ENCODE measurements at places on chromosomes 1 and 21.

DNA sequence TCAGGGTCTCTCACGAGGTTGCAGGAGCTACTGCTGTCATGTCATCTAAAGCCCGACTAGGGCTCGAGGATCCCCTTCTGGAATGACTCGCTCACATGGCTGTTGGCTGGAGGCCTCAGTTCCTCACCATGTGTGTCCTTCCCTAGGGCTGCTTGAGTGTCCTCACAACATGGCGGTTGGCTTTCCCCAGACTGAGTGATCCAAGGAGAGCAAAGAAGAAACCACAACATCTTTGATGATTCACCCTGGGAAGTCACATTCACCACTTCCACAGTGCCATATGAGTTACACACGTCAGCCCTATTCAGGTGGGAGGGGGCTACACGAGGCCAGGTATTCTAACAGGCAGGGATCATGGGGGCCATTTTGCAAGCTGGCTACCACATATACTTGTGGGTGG, 64.9 kb downstream of the FHAD1 start:
- DNase-seq: no peak

GRCh38 chr1:172154551-172154950, 265.9 kb upstream of the C1orf105 start:
- DNase-seq: no peak

- no peak for DNase-seq
These were observed 63.1 kb downstream of the ZNF281 start for GRCh38 chr1:200346700-200347099.

GRCh38 chr1:111706921-111707320, 32.3 kb downstream of the INKA2 start:
- no peak for DNase-seq

DNA sequence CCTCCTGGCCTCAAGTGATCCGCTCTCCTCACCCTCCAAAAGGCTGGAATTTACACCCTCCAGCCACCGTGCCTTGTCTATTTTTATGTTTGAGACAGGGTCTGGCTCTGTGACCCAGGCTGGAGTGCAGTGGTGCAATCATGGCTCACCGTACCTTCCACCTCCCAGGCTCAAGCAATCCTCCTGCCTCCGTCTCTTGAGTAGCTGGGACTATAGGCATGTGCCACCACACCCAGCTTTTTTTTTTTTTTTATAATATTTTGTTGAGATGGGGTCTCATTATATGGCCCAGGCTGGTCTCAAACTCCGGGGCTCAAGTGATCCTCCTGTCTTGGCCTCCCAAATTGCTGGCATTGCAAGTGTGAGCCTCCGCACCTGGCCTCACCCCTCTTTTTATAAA, 38.8 kb downstream of the TRPM2 start:
- DNase-seq: no peak

DNA sequence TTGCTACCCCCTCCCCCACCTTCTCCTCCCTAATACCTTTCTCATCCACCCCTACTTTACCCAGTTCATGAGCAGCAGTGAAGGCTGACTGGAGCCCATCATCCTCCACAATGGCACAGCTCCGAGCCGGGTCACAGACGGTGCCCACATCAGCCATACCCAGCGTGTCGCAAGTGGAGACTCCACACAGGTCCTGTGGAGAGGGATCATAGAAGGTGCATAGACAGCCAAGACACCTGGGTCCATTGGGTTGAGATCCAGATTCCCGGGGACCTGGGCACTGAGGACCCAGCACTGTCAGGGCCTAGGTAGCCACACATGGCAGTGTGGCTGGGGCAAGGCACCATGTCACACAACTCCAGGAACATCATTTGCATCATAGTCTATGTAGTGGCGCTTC, 2.7 kb downstream of the ADAMTS4 start:
- DNase-seq: no peak

DNA sequence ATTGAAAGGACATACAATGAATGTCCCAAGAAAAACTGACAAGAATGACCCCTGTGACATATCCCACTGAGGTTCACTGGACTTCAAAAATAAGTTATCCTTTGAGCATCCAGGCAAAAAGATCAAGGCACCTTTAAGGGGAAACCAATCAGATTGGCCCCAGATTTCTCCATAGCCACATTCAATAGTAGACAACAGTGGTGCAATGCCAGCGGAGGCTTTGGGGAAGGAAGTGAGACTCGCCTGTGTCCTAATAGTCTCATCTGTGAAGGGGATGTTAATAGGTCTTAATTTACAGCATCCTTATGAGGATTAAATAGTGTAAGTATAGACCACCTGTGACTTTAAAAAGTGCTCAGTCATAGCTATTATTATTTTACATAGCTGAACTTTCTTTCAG, 21.5 kb downstream of the RPL5 start:
- DNase-seq: no peak

GRCh38 chr1:208134491-208134890, 109.7 kb downstream of the PLXNA2 start:
- no peak for DNase-seq

- DNase-seq: peak; percentile 10
These were observed 791 bp upstream of the PIK3R3 start for GRCh38 chr1:46133181-46133658.

DNA sequence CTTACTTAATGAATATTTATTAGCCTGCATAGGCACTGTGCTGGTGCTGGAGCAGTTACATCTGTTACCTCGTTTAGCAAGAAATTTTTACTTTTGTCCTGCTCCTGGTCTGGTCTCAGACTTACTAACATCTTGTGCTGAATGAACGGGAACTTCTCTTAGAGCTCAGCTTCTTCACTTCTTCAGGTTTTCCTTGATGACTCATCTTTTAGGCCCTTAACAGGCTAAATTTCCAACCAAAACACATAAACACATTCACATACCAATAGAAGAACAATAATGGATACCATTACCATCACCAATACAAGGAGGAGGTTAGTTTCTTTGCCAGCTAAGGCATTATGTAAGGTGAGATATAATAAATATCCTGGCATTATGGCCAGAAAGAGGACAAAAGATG, 68.9 kb downstream of the IFI44 start:
- no peak for DNase-seq

GRCh38 chr1:240666568-240667198, 54.7 kb upstream of the GREM2 start:
- no peak for DNase-seq

DNA sequence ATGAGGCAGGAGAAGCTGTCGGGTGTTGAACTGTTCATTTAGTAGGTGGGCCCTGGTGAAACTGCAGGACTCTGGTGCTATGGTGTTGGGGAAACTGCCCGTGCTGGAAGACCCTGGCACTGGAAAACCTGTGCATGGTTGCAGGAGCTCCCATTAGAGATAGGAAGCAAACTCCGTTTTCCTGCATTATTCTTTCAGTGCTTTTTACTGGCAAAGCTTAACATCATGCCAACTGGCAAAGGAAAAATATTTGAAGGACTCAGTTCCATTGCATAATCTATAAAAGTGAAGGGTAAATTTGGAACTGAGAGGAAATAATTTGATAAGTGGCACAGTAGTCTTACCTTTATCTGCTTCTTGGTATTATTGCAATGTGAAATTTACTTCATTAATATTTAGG, 31.7 kb upstream of the MPC2 start:
- no peak for DNase-seq

GRCh38 chr1:109225711-109226445, 12.2 kb downstream of the SARS1 start:
- DNase-seq: no peak

GRCh38 chr1:181714428-181714827, 231.1 kb downstream of the CACNA1E start:
- no peak for DNase-seq

GRCh38 chr1:207805841-207806421, 54.1 kb downstream of the CD46 start:
- DNase-seq: no peak

DNA sequence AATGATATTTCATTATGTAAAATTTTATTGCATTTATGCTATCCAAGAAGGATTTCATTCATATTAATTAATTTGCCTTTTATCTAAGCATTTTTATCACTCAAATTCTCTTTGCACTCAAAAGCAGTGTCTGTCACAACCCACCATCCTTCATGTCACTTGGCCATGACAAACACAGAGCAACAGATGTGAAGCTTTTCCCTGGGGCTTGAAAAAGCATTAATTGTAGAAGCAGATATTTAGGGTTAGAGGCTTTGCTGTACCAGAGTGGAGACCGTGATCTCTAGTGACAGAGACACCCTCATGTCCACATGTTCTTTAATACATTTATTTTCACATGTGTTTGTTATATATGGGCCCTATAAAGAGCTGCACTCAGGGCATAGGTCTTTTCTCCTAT, 230.5 kb downstream of the SPATA17 start:
- no peak for DNase-seq

DNA sequence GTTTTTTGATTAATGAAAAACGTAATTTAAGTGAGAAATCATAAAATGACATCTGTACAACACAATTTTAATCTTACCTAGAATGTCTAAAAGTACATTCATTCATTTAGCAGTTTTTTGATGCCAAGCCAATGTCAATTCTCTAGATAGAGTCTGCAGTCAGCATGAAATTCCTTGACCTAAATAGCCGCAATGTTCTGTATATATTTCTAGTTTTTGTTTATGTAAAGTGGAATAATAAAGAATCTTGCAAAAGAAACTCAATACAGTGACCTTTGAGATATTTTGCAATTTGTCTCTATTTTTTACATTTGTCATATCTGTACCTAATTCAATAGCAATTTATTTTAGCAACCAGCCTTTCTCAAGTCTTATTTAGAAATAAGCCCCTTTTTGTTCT, 176.0 kb downstream of the ATP6V1G3 start:
- DNase-seq: no peak

DNA sequence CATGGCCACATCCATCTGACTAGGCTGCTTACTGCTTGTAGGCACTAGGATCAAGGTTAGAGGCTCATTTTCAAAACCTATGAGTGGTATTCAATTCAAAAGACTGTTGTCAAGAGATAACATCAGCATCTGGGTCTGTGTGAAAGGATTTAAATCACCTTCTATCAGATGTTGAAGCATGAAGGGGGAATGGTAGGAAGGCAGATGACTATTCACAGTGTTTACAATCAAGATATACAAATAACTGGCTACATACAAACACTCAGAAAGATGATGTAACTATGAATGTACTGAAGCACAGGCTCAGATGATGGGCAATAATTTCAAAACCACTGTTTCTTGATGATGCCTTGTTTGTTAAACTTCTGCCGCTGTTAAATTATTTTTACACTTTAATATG, 249.2 kb downstream of the SLC45A1 start:
- DNase-seq: no peak

DNA sequence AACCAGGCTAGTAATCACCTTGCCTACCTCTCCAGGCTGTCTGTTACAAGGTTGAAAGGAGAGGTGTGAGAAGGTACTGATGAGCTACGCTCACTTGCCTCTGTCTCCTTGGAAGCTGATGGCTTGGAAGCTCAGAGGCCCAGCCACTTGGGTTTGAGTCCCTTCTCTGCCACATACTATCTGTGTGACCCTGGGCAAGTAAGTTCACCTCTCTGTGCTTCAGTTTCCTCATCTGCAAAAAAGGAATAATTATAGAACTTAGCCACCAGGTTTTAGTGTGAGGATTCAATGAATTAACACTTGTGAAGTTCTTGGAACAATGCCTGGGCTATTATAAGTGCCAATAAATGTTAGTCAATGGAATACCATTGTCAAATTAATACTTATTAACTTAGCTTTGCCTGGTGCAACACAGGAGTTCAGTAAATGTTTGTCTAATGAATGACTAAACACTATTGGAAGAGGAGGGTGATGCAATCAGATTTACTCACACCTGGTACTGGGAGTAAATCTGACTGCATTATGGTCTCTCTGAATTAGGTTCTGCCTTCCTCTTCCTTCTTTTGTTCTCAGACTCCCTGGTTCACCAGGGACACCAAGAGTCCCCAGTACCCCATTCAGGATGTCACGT, 55.5 kb downstream of the TRABD2B start:
- DNase-seq: no peak

DNA sequence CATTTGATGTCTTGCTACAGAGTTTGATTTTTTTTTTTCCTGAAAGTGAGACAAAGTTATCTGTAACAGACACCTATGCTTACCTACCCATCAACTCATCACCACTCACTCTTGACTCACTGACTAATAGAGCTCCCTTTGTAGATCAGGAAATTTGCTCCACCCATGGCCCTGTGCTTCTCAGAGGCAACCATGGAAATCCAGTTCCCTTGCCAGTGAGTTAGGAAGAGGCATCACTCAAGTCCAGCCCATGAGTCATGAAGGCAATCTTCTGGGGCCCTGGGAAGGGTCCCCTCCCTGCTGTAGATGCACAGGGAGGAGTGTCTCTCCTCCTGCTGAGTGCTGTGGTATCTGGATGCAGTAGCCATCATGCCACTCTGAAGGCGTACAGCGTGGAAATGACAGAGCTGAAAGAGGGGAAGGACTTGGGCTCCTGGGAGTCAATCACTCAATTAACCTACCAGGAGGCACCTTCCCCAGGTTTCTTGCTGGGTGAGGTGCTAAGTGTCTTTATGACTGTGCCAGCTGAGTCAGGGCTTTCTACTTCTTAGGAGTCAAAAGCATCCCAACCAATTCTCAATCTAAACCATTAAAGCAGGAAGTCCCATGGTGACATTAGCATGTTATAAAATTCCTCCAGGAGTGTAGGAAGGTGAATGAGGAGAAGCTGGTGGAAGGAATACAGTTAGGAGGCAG, 56.1 kb downstream of the DNTTIP2 start:
- DNase-seq: no peak

- no peak for DNase-seq
These were observed 2.9 kb upstream of the INAVA start for GRCh38 chr1:200891774-200892157.

- DNase-seq: no peak
These were observed 7.3 kb upstream of the TMEM52 start for GRCh38 chr1:1926346-1926811.

DNA sequence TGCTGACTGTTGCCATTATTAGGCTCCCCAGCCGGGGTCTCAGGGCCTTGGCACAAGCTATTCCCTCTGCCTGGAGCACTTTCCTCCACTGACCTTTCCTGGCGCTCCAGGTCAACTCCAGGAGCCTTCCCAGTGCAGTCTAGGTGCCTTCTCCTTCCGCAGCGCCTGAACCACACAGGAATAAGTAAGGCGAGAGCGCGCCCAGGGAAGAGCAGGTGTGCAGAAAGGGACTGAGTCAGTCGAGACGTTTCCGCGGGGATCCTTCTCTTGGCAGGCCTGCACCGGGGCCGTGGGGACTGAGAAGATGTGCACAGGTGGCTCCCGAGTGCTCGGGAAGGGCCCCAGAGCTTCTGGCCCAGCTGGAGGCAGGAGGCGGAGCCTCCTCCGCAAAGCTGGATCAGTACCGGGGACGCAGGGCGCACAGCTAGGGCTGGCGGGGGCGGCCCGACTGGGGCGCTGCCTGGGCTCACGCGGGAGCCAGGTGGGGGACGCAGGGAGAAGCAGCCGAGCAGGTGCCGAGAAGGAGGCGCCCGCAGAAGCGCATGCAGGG, 765 bp upstream of the BMP8A start:
- no peak for DNase-seq

- DNase-seq: no peak
These were observed 124.0 kb upstream of the CSF3R start for GRCh38 chr1:36606641-36607262.

- DNase-seq: no peak
These were observed 5.3 kb upstream of the DDX59 start for GRCh38 chr1:200674838-200675587.

DNA sequence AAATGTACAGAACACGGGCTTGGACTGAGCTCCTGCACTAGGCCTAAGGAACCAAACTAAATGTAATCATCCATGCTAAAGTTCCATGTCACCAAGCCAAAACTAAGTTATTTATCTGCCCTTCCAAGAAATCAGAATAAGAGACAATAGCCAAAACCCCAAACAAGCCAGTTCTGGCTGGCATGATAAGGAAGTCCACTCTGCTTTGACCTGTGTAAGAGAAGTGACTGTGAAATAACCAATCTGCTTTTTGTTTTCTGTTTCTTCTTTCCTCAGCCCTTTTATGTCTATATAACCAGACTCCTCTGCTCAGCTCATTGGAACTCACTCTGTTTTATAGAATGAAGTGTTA, 15.1 kb downstream of the PLPPR5 start:
- DNase-seq: no peak

Data from activated CD4-positive, CD25-positive, alpha-beta regulatory T cell treated with anti-CD3 and anti-CD28 coated beads, Interleukin-2, amount 50 U/mL, for 16 hours (primary cell).